ENCODE measurements at places on chromosomes 2 and 18.

DNA sequence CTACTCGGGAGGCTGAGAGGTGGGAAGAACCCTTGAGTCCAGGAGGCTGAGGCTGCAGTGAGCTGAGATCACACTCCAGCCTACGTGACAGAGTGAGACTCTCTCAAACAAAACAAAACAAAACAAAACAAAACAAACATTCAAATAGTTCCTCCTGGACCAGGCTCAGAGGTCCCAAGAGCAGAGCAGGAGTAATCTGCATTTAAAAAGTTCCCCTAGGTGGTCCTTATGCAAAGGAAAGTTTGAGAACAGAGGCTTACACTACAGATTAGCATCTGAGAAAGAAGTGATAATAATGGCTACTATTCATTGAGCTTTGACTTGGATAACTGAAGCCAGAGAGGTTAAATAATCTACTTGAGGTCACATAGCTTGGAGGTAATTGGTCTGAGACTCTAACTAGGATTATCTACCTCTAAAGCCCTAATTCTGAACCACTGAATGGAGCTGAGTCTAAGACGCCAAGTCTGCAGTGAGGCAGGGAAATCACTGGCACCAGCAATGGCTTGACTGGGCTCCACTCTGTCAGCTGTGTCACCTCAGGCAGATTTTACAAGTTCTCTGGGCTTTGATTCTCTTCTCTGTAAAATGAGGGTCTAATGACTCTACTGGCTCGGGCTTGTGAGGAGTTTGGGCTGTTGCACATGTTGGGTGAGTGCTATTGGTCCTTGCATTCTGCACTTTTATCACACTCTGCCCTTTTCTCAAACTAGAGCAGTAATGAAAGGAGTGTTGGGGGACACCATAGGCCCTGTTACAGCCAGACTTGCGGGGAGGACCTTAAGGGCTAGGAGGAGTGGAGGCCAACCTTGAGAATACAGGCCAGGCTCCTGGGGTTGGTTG lies 29.2 kb upstream of the DLX2 start:
- no peak for DNase-seq

- no peak for DNase-seq
Measured at GRCh38 chr2:71710367-71711132, 257.2 kb downstream of the DYSF start.

DNA sequence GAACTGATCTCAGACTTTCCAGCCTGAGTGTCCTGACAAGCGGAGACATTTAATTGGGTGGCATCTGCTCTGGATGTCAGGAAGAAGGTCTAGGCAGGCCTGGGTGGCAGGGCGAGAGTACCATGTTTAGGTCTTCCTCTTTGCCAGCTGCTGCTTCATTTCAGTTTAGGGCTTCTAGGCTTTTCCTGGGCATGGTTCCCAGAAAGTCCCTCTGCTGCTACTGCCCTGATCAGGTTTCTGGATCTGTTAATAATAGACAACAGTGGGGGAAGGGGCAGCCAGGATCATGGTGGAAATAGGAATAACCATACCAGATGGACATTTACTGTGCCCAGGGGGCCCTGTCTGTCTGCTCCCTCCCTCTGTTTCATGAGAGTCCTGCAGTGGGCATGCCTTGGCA lies 2.3 kb upstream of the PLCD4 start:
- no peak for DNase-seq

- DNase-seq = no peak
Measured at GRCh38 chr2:98149333-98149697, 62.3 kb downstream of the VWA3B start.

GRCh38 chr2:164213916-164214315 lies 407.4 kb downstream of the GRB14 start:
- DNase-seq = no peak

GRCh38 chr2:203858176-203858575 lies 9.4 kb upstream of the CTLA4 start:
- no peak for DNase-seq

- no peak for DNase-seq
Measured at GRCh38 chr2:14601156-14601770, 31.3 kb upstream of the LRATD1 start.

GRCh38 chr2:121866789-121867188 lies 111.3 kb downstream of the TSN start:
- no peak for DNase-seq

DNA sequence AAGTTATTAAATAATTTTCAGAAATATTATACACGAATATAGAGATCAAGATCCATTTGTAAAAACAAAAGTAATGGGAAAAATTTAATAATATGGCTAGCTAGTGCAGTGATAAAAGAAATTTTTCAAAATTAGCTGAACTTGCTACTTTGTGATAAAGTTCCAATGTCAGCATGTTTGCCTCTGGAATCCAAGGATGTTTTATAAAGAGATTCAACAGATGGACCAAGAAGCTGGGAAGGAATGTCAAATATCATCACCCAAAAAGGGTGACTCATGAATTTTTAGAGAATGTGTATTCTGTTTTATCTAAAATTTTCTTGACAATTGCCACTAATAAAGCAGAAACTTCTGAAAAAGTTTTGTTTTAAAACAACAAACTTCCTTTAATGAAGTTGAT lies 95.3 kb downstream of the FSIP2 start:
- no peak for DNase-seq

GRCh38 chr2:240874715-240875227 lies 6.1 kb downstream of the AGXT start:
- DNase-seq = no peak

- DNase-seq = no peak
Measured at GRCh38 chr2:62291052-62291451, 95.1 kb downstream of the B3GNT2 start.

DNA sequence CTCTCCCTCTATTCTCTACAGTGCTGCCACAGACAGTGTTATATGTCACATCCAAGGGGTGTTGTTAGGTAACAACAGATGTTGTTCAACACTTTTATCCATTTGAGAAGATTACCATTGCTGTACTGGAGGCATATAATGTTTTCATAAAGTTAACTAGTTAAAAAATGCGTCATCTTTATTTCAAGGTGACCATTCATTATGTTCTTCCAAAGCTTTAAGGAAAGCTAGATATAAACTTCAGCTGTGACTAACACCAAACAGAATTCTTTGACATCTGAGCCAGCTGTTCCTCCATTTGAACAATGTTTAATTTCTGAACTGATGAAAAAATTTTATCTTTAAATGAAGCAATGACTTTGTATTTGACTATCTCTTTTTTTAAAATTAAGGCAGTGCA lies 1099.6 kb upstream of the TMEFF2 start:
- DNase-seq = no peak

DNA sequence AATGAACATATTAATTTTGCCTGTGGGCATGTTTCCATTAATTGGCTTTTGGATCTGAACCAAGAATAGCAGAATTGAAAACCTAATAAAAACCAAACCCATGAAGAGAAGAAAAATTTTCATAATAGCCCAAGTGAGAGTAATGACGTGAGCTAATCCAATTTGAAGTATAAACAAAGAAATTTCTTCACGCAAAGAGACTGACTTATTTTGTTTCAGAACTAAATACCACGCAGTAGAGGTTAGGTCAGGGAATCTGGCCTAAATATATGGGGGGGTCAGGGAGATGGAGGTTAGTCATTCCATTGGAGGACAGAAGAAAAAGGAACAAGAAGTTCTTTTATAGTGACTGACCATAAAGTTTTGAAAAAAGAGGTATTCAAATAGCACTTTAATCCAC lies 94.1 kb upstream of the CYP1B1 start:
- no peak for DNase-seq
